ENCODE measurements at places on chromosomes 5 and 9.

- no peak for DNase-seq
These were observed 34.7 kb upstream of the POMT1 start for GRCh38 chr9:131468031-131468430.

DNA sequence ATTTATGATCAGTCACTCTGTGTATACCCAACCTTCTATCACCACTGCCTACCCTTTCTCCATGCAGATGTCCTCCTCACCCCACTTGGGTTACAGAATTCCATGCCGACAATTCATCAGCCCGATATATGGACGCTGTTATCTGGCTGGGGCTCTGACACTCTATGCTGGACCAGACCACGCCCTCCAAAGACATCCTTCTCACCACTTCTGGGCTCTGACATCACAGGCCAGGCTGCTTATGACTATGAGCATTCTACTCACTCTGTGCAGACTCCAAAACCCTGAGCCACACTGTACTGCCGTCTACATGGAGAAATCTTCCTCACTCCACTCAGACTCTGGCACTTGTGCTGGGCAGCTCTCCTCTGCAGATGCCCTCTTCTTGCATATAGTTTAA, 7.6 kb upstream of the AK3 start:
- DNase-seq: no peak

DNA sequence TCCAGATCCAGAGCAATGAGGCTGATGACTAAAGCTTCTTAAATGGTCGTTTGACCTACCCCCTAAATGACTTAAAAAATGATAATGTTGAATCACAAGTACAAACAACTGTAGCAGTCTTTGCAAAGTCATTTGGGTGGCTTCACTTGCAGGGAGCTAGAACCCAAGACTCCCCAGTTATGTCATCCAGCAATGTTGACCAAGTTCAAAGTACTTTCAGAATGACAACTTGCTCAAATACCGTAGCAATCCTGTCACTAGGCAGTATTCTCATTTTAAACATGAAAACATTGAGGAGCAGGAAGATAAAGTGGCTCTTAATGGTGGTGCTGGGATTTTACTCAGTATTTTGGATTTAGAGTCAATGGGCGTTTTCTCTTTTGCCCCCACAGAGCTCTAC, 1217.0 kb upstream of the DMAC1 start:
- DNase-seq: no peak

- no peak for DNase-seq
These were observed 64.9 kb upstream of the MVB12B start for GRCh38 chr9:126261584-126262356.

DNA sequence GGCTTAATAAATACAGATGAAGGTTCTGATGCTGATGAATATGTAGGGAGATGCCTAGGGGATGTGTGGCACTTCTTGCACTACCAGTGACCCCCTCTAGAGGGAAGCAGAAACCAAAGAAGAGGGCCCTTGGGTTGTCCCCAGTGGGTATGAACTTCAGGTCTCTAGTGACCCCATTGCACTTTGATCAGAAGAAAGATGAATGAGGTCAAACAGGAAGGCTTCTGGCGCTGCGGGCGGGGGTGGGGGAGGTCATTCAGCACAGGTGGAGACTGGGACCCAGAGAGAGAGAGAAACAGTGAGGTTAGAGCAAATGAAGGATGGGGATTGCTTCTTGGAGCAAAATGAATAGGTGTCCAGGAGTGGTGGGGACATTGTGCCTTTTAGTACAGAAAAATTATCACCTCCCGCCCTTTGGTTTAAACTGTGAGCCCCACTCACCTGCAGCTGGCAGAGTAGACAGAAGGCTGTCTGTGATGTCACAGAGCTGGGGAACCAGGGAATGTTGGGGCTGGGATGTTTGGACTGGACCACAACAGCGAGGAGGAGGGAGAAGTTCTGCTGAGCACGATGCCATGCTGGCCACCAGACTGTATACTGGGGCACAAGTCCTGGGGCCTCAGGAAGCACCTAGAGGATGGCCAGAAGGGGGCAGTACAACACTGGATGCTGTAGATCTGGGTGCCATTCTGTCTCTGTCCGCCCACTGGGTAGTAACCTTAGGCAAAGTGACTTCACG, at the start of gene TEX48:
TSS of gene TEX48 (minus strand) at position 599 of the 739 bp plus-strand sequence. CDS start 10,469 bp downstream, outside the sequence.
- DNase-seq: peak; percentile 72

DNA sequence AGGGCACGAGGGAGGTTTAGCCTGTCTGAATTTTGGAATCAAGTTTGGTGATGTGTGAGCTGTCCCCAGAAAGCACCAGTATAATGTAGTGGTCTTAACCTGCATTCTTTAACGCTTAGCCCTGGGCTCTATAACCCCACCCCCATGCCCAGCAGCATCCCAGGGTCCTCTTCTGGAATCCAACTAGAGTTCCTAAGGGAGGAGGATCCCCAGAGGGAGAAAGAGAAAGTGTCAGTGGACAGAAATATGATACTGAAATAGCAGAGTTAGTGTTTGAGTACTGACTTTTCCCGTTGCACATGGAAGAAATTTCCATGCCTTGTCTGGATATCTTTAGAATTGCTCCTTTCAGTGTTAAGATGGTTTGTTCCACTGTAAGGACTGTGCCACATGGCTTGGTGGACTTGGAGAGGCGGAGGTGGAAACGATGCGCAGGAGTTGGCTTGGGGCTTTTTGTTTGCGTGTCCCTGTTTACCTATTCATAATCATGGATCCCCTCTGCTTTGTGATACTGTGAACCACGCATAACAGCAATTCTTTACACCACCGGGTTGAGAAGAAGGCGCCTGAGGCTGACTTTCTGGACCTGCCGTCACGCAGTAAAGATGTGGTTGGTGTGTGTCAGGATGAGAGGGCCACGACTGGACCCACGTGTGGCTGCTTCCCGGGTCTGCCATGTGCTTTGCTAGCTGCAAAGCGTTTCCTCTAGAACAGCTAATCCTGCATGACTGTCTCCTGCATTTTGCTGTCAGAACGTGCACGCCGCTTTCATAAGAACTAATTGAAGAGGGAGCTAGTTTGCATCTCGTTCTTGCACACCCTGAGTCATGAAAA, 142.3 kb downstream of the SMARCA2 start:
- no peak for DNase-seq

- DNase-seq: no peak
These were observed 120.9 kb downstream of the COL23A1 start for GRCh38 chr5:178469011-178469974.

GRCh38 chr5:137118629-137119028, 380.5 kb downstream of the SPOCK1 start:
- DNase-seq: no peak

DNA sequence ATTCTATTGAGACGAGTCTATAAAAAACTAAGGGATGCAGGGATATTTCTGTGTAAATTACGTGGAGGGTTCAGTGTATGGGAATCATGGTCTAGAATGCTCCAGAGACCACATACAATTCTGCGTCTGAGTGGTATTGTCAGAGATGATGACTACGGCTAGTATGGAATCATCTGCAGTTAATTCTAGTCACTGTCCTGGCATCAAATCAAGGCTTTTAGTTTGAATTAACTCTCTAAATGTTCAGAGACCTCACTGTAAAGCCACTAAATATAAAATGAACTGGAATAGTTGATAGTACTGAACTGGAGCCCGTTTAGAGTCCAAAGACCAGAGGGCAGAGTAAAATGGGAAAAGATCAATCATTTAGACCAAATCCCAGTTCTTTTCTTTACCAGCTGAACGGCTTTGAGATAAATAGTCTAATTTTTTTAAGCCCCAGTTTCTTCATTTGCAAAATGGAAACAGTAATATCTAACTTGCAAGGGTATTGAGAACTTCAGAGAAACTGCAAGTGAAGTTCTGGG, 599.8 kb downstream of the EBF1 start:
- DNase-seq: no peak

- no peak for DNase-seq
These were observed 28.6 kb downstream of the TRIM32 start for GRCh38 chr9:116715751-116716150.

- DNase-seq: no peak
These were observed 3.7 kb downstream of the HCN1 start for GRCh38 chr5:45692481-45692880.

- no peak for DNase-seq
These were observed 17.5 kb downstream of the CXXC5 start for GRCh38 chr5:139665626-139666025.

DNA sequence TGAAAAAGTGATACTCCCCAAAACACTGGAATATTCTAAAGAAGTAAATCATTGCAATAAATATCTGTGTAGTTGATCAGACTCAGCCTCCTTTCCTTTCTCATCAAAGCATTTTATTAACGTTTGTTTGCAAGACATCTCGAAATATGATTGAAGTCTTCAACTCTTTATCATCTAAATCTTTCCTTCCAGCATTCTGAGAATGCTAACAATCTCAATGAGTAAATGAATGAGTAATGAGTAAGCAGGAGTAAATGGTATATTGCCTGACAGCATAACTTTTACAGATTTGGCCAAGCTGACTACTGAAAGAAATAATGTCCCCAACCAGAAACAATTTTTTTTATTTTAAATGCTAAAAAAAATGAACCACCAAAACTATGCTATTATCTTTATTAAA, 157.1 kb downstream of the SLCO4C1 start:
- DNase-seq: no peak

DNA sequence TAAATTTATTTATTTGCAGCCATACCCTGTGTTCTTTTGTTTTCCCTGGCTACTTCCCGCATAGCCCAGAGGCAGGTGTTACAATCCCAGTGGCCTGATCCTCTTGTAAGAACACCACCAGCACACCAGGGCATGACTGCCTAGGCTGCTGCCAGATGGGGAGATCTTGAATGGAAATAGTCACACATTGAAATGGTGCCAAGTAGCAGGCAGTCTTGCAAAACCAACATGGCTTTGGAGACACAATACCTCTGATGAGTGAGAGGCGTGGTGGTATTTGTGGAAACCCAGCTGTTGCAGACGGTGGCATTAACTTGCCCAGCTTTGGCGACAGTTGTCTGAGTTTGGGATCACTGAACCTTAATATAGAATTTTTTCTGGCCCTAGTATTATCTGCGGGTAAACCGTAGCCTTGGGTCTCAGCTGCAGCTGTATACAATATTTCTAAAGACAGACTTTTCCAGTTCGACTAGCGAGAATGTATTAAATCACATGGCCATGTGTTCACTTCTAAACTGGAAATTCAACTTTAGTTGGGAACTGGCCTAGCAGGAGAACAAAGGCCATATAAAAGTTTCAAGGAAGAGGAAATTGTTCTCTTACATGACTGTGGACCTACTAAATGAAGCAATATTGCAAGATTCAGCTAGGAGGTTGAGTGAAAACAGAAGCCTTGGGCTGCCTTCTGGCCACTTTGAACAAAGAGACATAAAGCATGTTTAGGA, 277.0 kb downstream of the SMARCA2 start:
- peak; percentile 98 for DNase-seq

- no peak for DNase-seq
These were observed 123.5 kb upstream of the SPDL1 start for GRCh38 chr5:169460123-169460522.
